ENCODE measurements at places on chromosomes 4 and X. TPM values are rescaled to one million over a fixed set of nuclear protein-coding genes. Genes with fewer than 3 reads are reported as not detected.

GRCh38 chr4:79267671-79268070 lies 58.2 kb downstream of the NAA11 start:
- H3K36me3 ChIP-seq: no peaks in the 10 kb centered on the region
- H3K4me1 ChIP-seq: no peaks in the 10 kb centered on the region
- DNase-seq: no peak
- H3K27ac ChIP-seq: no peak overlapping the region
- H3K27me3 ChIP-seq: no peaks in the 10 kb centered on the region

The USP17L10 gene
- total RNA-seq: not detected

- no peak overlapping the region for H3K27ac ChIP-seq
- no peaks in the 10 kb centered on the region for H3K4me1 ChIP-seq
- H3K27me3 ChIP-seq: no peaks in the 10 kb centered on the region
- no peaks in the 10 kb centered on the region for H3K36me3 ChIP-seq
- no peak overlapping the region for H3K4me3 ChIP-seq
These were observed 306.3 kb upstream of the PPARGC1A start for GRCh38 chr4:24195991-24196736.

The KIAA1210 gene
- total RNA-seq: not detected

DNA sequence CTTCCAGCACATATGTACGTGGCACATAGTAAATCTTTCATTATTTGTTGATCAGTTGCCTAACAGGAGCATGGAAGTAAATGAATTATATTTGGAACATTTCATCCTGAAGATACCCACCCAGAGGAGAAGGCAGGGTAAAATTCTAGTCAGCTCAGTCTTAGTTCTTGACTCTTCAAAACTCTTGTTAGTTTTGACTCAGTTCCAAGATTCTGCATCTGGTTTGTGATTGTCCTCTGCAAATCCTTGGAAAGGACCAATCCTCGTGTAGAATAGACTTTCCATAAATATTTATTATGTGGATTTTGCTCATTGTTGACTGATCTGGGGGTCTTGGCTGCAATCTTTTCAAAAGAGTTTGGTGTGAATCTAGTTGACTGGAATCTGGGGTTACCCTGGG lies 257.5 kb upstream of the FAT1 start:
- no peak for DNase-seq
- H3K27me3 ChIP-seq: no peaks in the 10 kb centered on the region
- H3K4me1 ChIP-seq: no peaks in the 10 kb centered on the region
- no peak overlapping the region for H3K27ac ChIP-seq
- no peaks in the 10 kb centered on the region for H3K36me3 ChIP-seq
- no peak overlapping the region for H3K4me3 ChIP-seq

GRCh38 chrX:28303486-28303885 lies 283.8 kb upstream of the IL1RAPL1 start:
- H3K27ac ChIP-seq: no peak overlapping the region
- DNase-seq: no peak
- H3K36me3 ChIP-seq: no peaks in the 10 kb centered on the region
- H3K27me3 ChIP-seq: no peaks in the 10 kb centered on the region
- H3K4me1 ChIP-seq: no peaks in the 10 kb centered on the region
